ENCODE measurements at places on chromosomes 2 and 18. TPM values are rescaled to one million over a fixed set of nuclear protein-coding genes. Genes with fewer than 3 reads are reported as not detected.

SP3 gene
- 41.4 TPM for total RNA-seq

ALPP gene
- total RNA-seq: 0.56 TPM

CREG2 gene
- total RNA-seq: 10.0 TPM

FAM124B gene
- 0.06 TPM for total RNA-seq

CYP27A1 gene
- 0.10 TPM for total RNA-seq

EPB41L3 gene
- 0.44 TPM for total RNA-seq

STON1 gene
- total RNA-seq: 0.50 TPM

FAM228A gene
- not detected for total RNA-seq

PROM2 gene
- total RNA-seq: not detected

LRRC30 gene
- not detected for total RNA-seq

MORN2 gene
- 49.6 TPM for total RNA-seq

COMMD1 gene
- 38.7 TPM for total RNA-seq

UGT1A7 gene
- 3.5 TPM for total RNA-seq

LONRF2 gene
- total RNA-seq: 3.3 TPM

IL18RAP gene
- total RNA-seq: not detected

MAP3K19 gene
- total RNA-seq: not detected

OTOS gene
- not detected for total RNA-seq

REG1B gene
- not detected for total RNA-seq

ITGA6 gene
- 47.3 TPM for total RNA-seq

DSEL gene
- 0.29 TPM for total RNA-seq

PSMA8 gene
- total RNA-seq: not detected

KRTCAP3 gene
- total RNA-seq: 1.1 TPM

HOXD13 gene
- total RNA-seq: 0.15 TPM

AOX1 gene
- total RNA-seq: 2.8 TPM

INHBB gene
- 17.6 TPM for total RNA-seq

TMEM178A gene
- total RNA-seq: 0.10 TPM

ONECUT2 gene
- total RNA-seq: 0.21 TPM

Data from A549 treated with RU486 at 1 μM for 4 hours (cell line).